ENCODE measurements at places on chromosomes 1 and 21. TPM values are rescaled to one million over a fixed set of nuclear protein-coding genes. Genes with fewer than 3 reads are reported as not detected.

IL6R gene
- 1.1 TPM for total RNA-seq

BTBD19 gene
- total RNA-seq: 17.0 TPM

MTMR11 gene
- total RNA-seq: 3.9 TPM

CTPS1 gene
- total RNA-seq: 122 TPM

EDN2 gene
- total RNA-seq: not detected

ID3 gene
- total RNA-seq: 300 TPM

HUNK gene
- not detected for total RNA-seq

ZNF593OS gene
- total RNA-seq: not detected

SLAMF9 gene
- 0.09 TPM for total RNA-seq
